Calu3 (cell line): ENCODE measurements at places on chromosomes 3 and 15. TPM values are rescaled to one million over a fixed set of nuclear protein-coding genes. Genes with fewer than 3 reads are reported as not detected.

DNA sequence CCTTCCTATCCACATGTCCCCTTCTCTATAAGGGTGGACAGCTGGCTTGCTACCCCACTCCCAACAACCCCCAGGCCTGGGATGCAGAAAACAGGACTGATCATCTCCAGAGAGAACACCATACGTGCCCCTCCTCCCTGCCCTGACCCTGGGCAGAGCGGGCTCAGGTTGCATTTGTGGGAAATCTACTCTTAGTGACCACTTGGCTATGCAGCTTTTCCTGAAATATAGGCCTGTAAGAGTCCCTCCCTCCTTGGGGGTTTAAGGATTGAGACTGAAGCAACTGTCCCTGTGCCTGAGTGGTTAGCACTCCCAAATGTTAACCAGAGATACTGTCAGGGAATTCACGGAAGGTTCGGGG lies 11.7 kb downstream of the SH2D7 start:
- no peak for DNase-seq

- DNase-seq = no peak
These were observed 232.6 kb downstream of the OPA1 start for GRCh38 chr3:193825617-193826016.

SLC28A1 gene
- 0.17 and 0.37 TPM in 2 replicates for total RNA-seq

DNA sequence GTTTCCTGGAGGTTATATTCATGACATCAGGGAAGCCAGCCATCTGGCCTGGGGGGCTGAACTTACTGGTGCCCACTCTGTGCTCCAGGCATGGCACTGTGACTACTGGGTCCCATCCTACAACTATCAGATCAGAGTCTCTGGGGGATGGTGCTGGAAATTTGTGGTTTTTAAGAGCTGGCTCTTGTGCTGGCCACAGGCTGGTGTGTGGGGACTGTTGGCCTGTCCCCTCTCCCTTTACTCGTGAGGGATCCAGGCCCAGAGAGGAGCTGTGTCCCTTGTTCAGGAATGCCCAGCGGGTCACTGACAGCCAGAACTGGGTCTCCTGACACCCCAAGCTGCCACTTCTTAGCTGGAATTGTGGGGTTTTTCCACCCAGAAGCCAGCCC lies 44.5 kb upstream of the SEC22A start:
- no peak for DNase-seq

DNA sequence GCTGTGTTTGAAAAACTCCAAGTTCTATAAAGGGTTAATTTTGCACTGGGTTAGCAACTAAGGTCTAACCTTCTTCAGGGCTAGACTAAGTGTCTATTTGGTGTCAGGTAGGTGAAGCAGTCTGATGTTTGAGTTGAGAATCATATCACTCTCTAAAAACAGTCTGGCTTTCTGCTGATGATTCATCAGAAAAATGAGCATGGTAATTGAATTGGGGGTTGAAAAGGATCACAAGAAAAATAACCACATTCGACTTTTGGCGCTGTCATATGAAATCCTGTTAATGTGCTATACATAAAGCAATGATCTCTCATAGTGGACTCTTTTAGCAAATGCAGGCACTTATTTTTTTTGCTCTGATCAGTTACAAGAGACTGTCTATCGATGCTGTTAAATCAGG lies 242.2 kb upstream of the AZI2 start:
- no peak for DNase-seq

DNA sequence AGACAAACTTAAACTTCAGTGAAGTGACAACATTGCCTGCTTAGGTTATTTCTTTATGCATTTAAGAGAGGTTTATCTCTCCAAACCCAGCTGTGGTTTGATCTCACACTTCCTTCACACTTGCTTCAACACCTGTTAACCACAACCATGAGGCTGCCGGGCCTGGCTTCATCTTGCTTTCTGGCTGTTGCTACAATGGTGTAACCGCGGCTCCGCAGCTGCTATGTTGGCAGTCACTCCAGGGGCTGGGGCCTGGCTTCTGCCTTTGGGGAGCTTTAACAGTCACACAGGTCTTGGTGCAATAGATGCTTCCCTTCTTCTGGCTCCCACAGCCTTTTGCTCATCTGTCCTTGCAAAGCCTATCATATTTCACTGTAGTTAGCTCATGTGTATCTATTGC lies 72.9 kb upstream of the MNS1 start:
- DNase-seq = no peak

MITF gene
- total RNA-seq = 40.3 and 47.7 TPM in 2 replicates

GRCh38 chr3:172522871-172523818 lies at the start of gene TNFSF10:
TNFSF10 (minus strand) TSS chr3:172523430; CDS start chr3:172523384, 46 bp downstream.
- DNase-seq = peak; percentile 82

- no peak for DNase-seq
These were observed 91.1 kb downstream of the LINGO1 start for GRCh38 chr15:77541421-77542181.

GRCh38 chr3:120100711-120101110 lies 6.5 kb upstream of the GSK3B start:
- DNase-seq = no peak

DNA sequence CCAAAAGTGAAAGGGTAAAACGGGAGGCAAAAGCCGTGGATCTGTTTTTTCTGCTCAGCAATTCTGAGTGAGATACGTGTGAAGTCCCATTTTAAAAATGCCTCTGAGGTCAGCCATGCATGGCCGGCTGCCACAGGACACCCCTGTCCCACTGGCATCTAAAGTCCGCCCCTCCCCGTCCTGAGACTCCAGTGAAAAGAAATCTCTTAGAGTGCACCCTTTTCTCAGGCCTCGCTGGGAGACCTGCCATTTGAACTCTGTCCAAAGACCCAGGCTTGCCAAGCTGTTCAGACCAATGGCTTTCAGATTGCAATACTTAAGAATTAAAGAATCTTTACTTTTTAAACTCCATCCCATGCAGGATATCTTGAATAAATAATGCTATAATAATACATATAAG lies 61.0 kb upstream of the SLC24A5 start:
- no peak for DNase-seq

DNA sequence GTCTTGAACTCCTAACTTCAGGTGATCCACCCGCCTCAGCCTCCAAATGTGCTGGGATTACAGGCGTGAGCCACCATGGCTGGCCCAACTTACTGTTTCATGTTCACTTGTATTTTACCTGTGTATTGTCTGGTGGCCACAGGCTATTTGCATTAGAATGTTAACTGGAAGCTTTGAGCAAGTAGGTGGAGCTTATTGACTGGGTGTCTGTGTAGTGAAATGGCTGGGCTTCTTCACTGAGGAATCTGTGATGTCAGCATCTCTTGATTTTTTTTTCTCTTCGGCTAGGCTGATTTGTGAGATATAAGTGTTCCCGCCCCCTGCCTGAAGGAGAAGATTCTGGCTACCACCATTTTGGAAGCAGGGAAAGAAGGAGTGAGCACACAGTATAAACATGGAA lies 237.8 kb upstream of the PEX5L start:
- no peak for DNase-seq

SUCLG2 gene
- total RNA-seq = 49.5 and 56.6 TPM in 2 replicates

DNA sequence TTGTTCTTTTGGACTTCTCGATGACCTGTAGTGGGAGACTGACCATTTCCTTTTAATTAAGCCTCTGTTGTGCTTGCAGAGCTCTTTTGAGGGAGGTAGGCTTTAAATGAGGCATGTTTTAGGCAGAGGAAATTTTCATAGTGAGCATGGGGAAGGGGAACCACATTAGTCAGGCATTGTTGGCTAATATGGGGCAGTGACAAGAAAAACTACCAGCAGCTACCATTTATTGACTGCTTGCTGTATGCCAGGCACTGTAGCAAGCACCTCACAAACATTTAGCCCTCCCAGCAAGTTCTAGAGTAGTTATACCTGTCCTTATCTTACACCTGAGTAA lies 10.9 kb downstream of the ATG7 start:
- no peak for DNase-seq

- DNase-seq = no peak
These were observed 27.0 kb upstream of the DYNC1LI1 start for GRCh38 chr3:32597656-32598055.

- no peak for DNase-seq
These were observed 130.4 kb downstream of the PPM1L start for GRCh38 chr3:160886421-160886820.

LRTM1 gene
- total RNA-seq = not detected in 2 replicates

ADAMTS7 gene
- 1.3 and 1.4 TPM in 2 replicates for total RNA-seq

BNC1 gene
- not detected in 2 replicates for total RNA-seq

DNA sequence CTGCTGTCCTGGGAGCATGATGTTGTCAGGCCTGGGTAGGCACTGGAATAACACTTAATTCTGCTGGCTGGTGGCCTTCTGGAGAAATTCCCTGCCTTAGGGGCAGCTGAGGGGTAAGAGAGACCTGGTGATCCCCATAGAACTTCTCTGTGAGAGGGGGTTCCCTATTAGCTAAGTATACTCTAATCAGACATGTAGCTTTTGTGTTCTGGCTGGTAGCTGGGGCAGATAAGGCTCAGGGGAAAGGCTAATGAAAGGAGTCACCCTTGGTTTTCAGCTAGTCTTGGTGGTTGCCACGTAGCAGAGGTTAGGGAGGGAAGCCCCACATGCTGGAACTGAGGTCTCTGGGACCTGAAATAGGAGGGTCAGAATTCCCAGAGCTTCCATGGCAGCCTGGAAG lies 952 bp upstream of the HDDC3 start:
- DNase-seq = no peak

ERC2 gene
- total RNA-seq = 0.73 and 1.3 TPM in 2 replicates

DNA sequence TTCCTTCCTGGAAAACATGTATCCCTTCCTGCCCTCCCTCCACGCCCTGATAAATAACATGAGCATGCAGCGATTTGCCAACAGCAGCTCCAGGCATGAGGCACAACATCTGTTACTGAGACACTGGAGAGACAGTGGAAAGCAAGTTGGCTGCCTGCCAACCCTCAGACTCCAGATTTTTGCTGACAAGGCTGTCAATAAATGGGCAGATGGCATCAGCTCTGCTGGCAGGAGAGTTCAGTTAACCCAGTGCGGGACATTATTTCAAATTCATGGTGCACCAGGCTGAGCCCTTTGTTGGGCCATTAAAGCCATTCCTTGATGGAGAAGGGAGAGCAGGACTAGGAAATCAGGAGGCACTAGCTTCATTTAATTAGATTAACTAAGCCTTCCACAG lies 293.3 kb downstream of the MEX3B start:
- no peak for DNase-seq

GRCh38 chr3:68062926-68063325 lies 408.5 kb upstream of the SUCLG2 start:
- no peak for DNase-seq

DNA sequence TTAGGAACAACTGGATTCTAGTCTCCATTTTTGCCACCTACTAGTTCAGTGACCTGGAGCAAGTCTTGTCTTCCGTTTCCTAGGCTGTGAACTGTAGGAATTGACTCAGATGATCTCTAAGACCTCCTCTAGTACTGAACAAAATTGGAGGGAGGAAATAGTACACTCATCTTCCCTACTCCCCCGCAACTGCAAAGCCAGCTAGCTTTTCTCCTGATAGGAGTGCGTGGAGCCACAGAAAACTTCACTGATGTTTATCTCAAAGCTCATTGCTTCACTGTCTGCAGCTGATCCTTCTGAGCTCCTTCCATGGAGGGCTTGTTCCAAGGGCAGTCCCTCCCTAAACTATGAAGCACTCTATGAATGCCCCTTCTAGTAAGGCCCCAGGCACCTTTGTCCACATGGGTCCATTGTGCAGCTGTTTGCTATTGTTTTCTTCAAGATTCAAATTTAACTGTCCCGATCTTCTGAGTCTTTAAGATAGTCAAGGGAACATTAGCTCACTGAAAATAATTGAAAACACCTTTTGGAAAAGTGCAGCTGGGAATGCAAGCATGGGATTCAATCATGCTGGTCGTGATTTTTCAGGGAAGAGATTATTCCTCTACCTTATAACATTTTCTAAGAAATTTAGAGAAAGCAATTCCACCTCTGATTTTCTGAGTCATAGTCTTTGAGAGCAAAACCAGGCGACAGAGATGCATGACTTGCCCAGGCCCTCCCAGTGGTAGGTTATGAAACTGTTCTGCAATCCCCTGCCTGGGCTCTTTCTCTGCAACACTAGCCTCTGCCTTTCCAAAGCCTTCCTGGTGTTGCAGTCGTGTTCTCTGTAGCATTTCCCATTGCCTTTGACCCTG lies 24.3 kb downstream of the FILIP1L start:
- peak; percentile 49 for DNase-seq

PATL2 gene
- total RNA-seq = 1.7 and 3.8 TPM in 2 replicates

- peak; percentile 11 for DNase-seq
These were observed 771.7 kb downstream of the IGSF11 start for GRCh38 chr3:118262800-118263402.
